ENCODE measurements at places on chromosomes 11 and 22.
A peak's percentile ranks its signal among the peaks of the same experiment; 100 is the strongest.

GRCh38 chr11:112292785-112293407 lies 32.2 kb upstream of the PLET1 start:
- no peak for DNase-seq

DNA sequence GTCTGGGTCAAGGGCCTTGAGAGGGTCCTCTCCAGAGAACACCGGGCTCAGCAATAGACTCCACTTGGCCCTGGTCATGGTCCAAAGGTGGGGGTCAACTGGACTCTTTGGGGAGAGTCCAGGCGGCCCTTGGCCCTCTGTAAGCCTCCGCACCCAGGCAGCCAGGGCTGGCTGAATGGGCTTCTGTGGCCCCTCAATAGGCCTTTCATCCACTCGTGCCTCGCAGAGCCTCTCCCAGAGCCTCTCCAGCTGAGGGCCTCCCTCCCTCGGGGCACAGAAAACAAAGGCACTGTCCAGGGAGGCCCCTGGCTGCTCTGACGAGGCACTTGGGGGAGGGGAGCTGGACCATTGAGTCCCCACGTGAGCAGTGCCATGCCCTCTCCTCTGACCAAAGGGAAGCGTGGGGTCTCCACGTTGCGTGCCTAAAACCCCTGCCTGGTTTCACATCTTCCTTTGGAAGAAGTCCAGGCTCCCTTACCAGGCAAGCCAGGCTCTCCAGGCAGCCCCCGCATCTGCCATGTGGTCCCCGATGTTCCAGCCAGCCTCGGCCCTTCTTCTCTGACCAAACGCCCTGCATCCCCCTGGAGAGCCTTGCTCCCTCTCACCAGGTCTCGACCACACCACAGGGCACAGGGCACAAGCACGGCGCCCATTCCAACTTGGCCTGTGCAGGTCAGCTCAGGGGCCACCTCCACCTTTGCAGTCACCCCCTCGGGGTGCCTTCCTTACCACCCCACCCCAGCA lies 15.5 kb downstream of the KIAA0930 start:
- no peak for DNase-seq

DNA sequence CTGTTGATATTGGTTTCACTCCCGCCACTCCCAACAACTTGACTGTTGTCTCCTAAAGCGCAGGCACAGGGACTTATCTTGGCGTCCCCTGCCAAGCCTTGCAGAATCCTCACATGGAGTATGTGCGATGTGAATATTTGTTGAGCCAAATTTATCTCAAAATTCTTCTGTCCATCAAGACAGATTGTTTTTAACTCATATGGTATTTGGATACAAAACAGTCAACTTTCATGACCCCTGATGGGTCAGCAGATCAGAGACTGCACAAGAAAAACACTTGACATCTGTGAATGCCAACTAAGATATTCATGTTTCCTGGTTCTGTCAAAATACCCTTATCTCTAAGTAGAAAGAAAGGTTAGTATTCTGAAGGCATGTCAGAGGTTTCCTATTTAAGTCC lies 221.7 kb upstream of the BLID start:
- no peak for DNase-seq

GRCh38 chr22:38109371-38110001 lies 998 bp downstream of the BAIAP2L2 start:
- no peak for DNase-seq

- DNase-seq = no peak
These were observed 43.4 kb upstream of the PITPNB start for GRCh38 chr22:27962268-27963044.

DNA sequence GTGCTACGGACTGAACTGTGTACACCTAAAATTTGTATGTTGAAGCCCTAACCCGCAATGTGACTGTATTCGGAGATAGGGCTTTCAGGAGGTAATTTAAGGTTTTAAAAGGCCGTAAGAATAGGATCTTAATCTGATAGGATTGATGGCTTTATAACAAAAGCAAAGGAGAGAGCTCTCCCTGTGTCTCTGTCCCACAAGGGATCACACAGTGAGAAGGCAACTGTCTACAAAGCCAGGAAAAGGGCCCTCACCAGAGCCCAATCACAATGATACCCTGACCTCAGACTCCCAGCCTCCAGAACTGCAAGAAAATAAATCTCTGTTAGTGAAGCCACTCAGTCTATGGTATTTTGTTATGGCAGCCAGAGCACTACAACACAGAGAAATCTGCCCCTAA lies 208.7 kb upstream of the ZC3H12C start:
- no peak for DNase-seq

DNA sequence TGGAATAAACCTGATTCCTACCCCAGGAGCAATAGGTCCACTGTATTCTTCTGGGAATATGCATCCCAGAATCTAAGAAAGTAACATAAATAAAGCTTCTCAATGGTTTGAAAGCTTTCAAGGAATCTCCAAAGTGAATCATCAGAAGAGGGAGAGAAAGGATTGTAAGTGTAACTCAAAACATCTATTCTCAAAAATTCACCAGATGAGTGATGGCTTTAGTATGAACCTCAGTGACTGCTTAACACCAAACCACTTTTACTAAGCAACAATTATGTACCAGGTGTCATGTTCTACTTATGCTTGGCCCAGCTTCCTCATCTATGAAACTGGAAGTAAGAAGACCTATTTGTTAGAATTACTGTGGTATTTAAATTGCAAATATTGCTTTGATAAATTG lies 7.4 kb downstream of the RAB38 start:
- no peak for DNase-seq

DNA sequence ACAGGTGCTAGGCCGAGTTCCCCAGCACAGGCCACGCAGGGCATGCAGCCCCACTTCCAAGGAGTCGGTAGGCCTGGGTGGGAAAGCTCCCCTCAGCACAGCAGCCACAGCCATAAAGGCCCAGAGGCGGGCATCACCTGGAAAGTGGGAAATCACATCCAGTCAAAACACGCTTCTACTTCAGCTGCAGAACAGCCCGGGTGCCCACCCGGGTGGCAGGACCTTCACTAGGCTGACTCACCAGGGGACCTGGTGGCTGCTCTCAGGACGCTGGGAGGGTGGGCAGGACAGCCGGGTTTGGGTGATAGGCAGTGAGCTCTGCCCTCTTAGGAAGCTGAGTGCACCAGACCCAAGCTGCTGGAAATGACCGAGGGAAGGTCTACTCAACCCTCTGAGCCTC lies 7.3 kb downstream of the KIAA0930 start:
- DNase-seq = no peak

DNA sequence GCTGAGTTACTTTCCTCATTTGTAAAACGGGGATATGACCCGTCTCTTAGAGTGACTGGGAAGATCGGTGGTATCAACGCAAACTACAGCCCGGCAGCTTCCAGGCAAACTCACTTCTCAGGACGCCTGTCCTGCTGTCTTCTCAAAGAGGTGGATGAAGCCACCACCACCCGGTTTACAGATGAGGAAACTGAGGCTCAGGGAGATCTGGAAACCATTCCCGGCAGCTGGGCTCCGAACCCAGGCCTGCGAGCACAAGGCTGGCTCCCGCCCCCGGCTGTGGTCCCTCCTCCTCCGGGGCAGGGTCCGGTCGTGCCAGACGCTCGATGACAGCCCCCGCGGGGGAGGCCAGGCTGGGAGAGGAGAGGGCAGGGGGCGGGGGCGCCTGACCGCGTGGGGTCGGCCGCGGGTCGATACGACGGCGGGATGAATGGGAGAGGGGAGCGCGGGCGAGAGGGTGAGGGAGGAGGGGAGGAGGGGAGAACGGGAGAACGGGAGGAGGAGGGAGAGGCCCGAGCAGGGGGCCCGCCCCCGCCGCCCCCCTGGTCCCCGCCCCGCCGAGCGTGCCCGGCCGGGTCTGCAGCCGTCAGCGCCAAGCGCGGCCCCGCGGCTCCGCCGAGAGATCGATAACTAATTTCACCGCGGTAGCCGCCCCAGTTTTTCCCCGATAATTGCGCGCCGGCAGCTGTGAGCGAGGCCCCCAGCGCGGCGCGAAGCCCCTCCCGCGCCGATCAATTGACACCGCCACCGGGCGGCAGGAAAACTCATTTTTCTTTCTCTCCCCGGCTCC lies 14.0 kb downstream of the IGLL1 start:
- no peak for DNase-seq

GRCh38 chr22:39087881-39088684 lies 9.0 kb upstream of the APOBEC3H start:
- peak; percentile 37 for DNase-seq

GRCh38 chr11:118219732-118220131 lies 5.1 kb downstream of the JAML start:
- DNase-seq = no peak

GRCh38 chr22:27906241-27906640 lies 12.8 kb downstream of the PITPNB start:
- no peak for DNase-seq

DNA sequence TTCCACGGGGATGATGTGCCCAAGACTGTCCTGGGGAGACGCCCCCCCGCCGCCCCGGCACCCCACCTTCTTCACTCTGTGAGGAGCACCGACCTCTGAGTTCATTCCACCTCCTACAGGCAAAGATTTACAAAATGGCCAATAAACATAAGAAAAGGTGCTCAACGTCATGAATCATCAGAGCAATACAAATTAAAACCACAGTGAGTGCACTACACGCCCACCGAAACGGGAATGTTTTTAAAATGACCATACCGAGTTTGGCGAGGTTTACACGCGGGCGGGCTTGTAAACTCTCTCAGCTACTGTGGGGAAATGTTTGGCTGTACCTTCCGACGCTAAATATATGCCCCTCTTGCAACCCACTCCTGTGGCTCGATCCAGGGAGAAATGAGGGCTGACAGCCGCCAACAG lies 7.9 kb downstream of the NPTXR start:
- no peak for DNase-seq

- no peak for DNase-seq
These were observed 12.0 kb downstream of the RELA start for GRCh38 chr11:65650547-65651338.
